ENCODE measurements at places on chromosomes 5 and 9.

- no peak for DNase-seq
Observed at GRCh38 chr5:151267491-151268260, 14.7 kb downstream of the GM2A start.

GRCh38 chr5:116876240-116876840 is 301.7 kb upstream of the SEMA6A start:
- DNase-seq: no peak

DNA sequence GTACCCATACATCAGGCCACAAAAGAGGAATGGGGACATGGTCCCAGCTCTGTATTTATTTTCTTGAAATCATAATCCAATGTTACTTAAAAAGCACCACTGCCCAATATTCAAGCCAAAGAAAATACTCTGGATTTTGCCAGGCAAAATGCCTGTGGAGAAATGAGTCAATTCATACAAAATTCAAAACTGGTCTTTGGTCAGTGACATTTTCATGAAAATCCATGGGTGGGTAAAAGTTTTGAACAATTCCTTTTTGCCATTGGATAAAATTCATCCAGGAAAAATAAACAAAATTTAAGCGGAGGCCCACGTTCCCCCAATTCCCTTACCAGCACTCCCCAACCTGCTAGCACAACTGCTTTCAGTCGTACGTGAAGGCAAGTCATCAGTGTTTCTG is 186.2 kb downstream of the GLIS3 start:
- no peak for DNase-seq

DNA sequence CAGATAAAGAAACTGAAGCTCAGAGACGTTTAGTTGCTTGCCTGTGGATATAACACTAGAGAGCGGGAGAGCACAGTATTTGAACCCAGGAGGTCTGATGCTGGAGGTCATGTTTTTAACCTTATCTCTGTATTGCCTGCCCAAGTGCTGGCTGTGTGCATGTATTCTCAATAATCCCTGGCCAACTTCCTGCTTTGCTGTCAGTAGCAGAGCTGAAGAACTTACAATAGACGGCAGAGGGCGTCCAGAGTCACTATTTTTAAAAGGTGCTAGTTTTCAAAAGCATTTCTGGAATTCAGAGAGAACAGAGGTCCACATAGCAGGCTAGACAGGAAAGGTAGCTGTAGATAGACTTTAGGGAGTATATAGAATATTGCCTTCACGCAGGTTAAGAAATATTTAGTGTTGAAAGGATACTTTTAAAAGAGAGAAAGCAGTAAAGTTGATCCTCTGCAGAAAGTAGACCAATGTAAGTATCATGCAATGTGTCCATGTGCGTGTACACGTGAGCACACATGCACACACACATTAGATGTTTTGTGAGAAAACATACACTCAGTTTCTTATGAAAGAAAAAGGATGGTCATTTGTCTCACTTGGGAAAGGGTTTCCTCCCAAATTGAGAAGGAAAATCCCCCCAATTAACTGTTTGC is 46.3 kb downstream of the PTCD2 start:
- DNase-seq: peak; percentile 30

DNA sequence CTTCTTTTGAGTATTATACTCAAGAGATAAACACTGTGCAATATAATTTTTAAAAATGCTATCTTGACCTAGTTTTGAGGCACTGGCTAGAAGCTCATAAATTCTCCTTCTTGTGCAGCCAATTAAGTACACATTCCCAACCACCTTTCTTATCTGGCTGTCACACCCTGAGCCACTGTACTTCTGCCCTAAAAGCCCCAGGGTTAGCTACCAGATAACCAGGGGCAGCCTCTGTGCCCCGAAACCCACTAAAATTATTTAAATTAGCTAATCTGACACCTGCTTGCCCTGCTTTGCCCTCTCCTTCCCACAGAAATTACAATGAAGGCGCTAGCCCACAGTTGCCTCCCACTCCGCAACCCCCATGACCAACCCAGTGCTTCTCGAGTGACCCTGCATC is 597.3 kb upstream of the TYRP1 start:
- no peak for DNase-seq

All from NCI-H524 (cell line).